ENCODE measurements at places on chromosomes 7 and 10.

DNA sequence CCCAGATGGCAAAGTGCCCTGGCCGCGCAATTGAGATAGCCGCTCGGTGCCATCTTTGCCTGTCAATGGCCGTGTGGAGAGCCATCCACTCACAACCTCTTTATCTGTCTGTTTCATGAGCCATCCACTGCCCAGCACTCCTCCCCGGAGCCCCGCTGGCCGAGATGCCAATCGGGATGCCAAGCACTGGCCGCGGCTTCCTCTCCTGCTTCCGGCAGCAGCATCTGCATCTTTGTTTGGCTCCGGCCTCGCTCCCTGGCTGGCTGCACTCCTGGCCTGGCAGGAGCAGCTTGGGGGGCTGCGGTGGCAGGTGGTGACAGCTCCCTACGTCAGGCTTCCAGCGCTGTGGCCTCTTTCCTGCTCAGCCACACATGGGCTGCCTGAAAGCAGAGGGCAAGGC lies 231.7 kb downstream of the USP6NL start:
- DNase-seq, result no peak

- no peak for DNase-seq
Observed at GRCh38 chr7:133477791-133478190, 224.9 kb downstream of the EXOC4 start.

DNA sequence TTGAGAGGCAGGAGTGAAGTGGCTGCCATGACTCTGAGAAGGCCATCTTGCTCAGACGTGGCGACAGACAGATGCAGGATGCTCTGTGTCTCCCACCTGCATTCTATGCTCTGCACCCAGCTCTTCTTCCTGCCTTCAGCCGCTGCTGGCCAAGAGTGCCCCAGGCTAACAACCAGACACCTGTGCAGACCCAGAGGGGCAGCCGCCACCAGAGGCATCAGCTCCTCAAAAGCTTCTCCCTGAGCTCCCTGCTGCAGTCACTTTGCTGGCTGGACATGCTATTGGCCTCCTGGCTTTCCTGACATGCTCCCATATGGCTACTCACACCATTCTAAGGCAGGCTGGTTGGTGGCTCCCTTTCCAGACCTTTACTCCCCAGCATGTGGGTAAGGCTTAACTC lies 70.6 kb upstream of the GRB10 start:
- DNase-seq, result no peak

- no peak for DNase-seq
Observed at GRCh38 chr7:99975782-99976521, at the start of gene AZGP1. Gene AZGP1 (minus strand): TSS chr7:99976031. CDS start chr7:99976020, 11 bp downstream.

GRCh38 chr7:113456533-113456932 lies 338.2 kb upstream of the SMIM30 start:
- no peak for DNase-seq

DNA sequence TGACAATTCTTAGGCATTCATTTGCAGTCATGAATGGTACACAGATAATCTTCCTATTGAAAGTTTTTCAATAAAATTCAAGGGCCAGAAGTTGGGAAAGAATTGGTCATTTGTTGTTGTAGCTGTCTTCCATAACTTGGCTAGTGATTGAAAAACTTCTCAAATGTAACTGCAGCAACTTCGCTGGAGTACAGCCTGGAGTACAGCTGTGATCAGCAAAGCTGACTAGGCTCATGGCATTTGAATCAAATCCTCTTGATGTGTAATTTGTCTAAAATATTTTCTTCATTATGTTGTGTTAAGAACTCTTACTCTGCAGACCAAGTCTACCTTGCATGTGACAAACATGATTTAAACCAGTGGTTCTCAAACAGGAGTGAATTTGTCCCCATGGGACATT lies 226.5 kb upstream of the STEAP1 start:
- no peak for DNase-seq

- no peak for DNase-seq
Observed at GRCh38 chr10:15393139-15393825, 22.2 kb upstream of the FAM171A1 start.

GRCh38 chr7:2325162-2325561 lies 10.9 kb upstream of the SNX8 start:
- no peak for DNase-seq

DNA sequence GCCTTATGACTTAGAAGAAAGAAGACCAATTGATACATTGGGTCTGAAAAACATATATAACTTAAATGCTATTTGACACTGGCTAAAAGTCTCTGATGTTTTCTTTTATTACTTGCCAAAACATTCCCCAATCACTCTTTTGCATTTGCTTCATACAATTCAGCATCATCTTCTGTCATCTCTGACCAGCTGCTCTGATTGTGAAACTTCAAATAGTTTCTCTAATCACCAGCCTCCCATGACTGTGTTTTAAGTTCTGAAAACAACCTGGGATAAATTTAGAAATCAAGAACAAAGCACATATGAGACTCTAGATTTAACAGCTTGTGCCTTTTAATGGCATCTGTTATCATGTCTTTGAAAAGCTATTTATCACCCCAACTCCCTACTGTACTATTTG lies 208.4 kb upstream of the KCND2 start:
- peak; percentile 11 for DNase-seq

DNA sequence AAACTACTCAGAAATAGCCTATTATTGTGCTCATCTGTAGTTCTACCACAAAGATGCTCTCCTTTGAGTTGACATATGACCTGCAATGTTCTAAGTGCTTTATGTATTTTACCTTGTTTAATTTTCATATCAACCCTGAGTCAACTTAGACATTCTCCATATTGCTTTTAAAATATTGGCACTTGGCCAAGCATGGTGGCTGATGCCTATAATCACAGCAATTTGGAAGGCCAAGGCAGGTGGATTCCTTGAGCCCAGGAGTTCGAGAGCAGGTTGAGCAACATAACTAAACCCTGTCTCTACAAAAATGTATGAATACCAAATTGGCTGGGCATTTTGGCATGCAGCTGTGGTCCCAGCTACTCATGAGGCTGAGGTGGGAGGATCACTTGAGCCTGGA lies 50.6 kb downstream of the PRKG1 start:
- DNase-seq, result no peak

DNA sequence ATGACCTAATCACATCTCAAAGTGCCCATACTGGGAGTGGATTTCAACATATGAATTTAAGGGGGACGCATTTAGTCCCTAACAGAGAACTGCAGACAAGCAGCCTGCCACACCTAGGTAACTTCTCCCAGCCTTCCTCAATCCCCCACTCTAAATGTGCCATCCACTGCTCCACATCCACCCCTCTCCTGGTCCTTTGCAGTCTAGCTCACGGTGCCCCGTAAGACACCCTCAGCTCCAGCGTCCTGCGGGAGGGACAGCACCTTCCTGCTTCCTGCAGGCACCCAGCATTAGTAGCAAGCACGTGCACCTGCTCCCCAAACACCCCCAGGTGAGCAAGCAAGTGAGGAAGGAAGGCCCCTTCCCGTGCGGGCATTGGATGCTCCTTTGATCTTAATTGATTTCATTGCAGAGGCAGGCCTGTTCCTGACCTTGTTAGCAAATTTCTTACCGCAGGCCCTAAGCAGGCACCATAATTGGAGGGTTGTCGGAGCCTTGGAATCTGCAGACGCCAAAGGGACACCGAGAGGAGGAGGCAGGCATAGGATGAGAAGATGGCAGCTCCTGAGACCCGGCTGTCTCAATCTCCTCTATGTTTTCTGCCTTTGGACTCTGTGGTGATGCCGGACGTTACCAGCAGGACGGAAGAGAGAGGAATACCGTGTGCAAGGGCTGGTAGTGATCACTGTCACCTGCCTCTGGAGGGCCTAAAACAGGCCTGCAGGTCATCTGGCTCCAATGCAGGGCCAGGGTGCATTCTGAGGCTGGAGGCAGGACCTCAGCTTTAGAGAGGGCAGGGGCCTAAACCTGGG lies 75.8 kb upstream of the CHST15 start:
- DNase-seq, result no peak

DNA sequence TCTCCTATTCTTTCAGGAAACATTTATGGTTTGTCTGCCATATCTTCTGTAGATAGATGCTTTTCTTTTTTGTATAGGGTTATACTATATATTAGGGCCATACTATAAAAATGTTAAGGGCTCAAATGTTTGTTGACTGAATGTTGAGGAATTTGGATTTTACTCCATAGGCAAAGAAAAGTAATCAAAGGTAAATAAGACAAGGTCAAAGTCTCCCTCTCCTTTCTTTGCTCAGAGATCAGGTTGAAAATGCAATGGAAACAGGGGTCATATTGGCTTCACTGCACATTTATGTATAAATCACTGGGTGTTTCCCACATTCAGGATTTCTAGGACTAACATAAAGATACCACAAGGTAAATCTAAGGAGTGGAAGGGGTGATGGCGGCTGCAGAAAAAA lies 291.4 kb upstream of the FZD8 start:
- DNase-seq, result no peak

DNA sequence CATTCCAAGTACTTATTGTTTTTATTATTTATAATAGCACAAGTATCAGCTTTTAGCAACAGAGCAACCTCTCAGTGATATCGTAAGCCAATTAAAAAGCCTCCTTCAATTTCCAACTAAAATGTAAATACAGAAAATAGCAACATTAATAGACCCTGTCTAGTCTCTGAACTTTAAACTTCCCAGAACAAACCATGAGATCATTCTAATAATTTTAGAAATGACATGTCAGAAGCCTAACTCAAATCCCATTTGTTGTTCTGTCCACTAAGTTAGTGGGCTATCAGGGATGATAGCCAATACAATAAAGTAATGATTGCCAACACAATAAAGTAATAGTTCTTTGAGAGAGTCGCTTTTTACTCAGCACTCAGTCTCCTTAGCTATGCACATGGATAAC lies 22.3 kb upstream of the LRRN3 start:
- DNase-seq, result no peak

DNA sequence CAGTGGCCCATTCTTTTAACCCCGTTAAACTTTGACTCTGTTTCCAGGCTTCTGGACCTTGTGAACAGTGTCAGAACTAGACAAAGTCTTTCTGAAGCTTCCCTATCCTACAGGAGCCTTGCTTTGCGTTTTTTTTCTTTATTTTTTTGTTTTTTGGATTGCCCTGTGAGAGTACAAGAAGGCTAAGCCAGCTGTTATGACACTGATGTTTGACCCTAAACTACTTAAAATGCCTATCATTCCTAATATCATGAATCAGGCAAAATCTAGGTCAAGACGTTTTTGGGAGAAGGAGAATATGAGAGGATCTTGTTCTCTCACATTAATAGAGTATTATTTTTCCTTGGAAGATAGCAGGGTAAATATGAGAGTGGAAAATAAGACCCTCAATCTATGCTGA lies 79.8 kb downstream of the EPDR1 start:
- peak; percentile 37 for DNase-seq

DNA sequence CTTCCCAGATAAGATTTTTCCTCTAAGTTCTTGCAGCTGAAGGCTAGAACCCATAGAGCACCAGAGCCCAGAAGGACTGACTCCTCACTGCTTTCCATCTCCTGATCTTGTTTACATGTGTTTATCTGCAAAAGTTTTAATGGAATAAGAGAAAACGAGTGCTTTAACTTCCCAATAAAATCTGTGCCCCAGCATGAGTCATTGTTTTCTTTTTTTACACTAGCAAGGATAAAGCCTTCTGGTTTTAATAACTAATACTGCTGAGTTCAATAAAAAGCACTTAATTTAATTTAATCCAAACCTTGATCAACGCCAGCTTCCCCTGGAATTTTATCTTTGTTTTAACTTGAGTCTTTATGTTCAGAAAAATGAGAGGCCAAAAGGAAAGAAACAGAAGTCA lies 227.6 kb downstream of the HPSE2 start:
- no peak for DNase-seq

DNA sequence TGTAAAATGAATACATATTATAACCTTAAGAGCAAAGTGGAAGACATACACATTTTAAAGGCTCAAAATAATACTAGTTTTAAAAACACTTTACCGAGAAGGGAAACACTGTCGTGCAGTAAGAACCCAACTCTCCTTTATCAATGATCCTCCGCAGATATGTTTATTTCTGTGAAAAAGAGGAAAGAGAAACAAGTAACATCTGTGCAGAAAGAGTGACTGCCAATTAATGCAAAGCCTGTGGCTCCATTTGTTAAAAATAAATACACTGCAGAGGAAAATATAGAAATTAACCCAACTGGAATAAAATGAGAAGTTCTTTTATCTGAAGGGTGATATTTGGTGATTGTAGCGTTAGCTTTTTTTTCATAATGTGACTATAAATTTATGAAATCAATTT lies 62.7 kb downstream of the HGF start:
- DNase-seq, result no peak

GRCh38 chr7:100475549-100475948 lies 3.5 kb downstream of the TSC22D4 start:
- DNase-seq, result no peak

DNA sequence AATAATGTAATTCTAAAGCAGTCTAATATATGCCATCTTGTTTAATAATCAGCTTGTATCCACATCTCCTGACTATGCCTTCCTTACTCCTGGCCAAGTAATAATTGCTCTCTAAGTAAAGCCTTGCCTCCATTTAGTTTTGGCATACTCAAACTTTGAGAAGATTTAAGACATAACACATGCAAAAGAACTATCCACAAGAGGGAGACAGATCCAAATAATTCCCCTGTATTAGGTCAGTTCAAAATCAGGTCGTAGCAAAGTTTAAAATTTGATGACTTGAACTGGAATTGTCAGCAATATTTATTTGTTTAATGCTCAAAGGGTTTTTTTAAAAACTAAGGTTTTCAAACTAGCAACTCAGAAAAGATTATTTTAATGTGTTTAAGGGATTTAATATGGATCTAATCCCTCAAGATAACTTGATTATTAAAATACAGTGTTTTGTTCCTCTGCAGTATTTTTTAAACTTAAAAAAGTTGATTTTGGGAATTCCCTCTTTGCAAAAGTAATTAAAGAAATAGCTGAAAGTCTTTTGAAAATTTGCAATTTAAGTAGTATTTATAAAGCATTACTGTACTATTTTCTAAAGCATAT lies 95.3 kb downstream of the HDAC9 start:
- peak; percentile 58 for DNase-seq

GRCh38 chr7:95056901-95057300 lies 149.5 kb downstream of the PPP1R9A start:
- DNase-seq, result no peak

DNA sequence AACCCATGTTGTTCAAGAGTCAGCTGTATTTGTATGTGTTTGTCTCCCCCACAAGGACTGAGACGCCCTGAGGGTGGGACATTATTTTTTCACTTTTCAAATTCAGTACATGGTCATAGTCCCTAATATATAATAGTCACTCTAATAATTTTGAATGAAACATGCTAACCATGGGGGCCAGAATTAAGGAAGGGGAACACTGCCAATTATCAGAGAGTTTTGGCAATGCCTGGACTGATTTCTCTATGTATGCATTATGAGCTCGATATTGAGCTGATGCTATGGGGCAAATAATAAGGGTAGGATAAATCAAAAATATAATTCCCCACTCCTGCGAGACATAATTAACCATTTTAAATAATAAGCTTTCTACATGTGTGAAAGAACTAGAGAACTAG lies 87.4 kb downstream of the CPED1 start:
- no peak for DNase-seq

Data from AG20443 (cell line).